ELR (cell line): ENCODE measurements at places on chromosomes 11 and 22.
A peak's percentile ranks its signal among the peaks of the same experiment; 100 is the strongest.

DNA sequence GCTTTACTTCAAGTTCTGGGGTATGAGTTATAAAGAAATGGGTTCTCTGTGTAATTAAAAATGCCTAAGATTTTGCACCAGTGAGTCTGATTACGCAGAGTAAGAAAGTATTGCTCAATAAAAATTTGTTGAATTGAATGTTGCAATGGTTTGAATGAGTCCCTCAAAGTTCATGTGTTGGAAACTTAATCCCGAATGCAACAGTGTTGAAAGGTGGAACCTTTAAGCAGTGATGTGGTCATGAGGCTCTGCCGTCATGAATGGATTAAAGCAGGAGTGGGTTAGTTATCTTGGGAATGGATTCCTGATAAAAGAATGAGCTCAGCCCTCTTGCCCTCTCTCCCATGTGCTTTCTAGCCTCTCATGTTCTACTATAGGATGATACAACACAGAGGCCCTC lies 52.6 kb upstream of the SESN3 start:
- DNase-seq: no peak

DNA sequence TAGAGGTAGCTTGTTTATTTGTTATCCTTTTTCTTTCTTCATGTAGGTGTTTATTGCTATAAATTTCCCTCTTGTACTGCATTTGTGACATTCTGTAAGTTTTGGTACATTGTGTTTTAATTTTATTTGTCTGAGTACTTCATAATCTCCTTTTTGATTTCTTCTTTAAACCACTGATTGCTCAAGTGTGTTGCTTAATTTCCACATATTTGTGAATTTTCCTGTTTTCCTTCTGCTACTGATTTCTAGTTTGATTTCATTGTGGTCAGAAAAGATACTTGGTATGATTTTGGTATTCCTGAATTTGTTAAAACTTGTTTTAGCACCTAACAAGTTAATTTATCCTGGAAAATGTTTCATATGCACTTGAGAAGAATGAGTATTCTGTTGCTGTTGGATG lies 15.1 kb downstream of the OR10V1 start:
- no peak for DNase-seq

GRCh38 chr11:57374966-57375365 lies 6.0 kb downstream of the PRG3 start:
- no peak for DNase-seq

- no peak for DNase-seq
Measured at GRCh38 chr11:2550606-2550970, 105.8 kb downstream of the KCNQ1 start.

GRCh38 chr22:39314251-39314971 lies 5.0 kb downstream of the RPL3 start:
- DNase-seq: peak; percentile 49

DNA sequence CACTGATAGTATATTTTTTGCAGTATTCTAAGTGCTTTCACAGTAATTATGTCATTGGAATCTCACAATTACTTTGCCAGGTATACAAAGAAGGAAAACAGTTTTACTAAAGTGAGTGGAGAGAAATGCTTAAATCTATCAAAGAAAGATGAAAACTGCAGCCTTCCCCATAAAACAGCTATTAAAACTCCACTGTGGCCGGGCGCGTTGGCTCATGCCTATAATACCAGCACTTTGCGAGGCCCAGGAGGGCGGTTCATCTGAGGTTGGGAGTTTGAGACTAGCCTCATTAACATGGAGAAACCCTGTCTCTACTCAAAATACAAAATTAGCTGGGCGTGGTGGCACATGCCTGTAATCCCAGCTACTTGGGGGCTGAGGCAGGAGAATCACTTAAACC lies 19.1 kb downstream of the OR51E1 start:
- no peak for DNase-seq
